ENCODE measurements at places on chromosomes 16 and 17.

DNA sequence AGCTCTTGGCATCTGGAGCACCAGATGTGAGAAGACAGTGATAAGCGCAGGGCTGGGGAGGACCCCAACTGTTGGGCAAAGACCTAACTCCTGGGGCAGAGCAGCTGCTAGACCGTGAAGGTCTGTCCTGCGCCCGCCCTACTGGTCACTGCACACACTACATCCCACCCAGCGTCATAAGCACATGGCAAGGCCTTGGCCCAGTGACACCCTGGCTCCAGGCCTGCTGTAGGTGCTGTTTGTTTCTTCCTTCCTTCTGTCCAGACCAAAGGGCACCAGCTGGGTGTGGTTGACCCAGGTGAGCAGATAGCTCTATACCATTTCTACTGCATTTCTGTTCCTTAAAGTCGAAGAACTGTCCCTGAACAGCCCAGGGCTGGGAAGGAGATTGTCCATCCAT is 6.4 kb downstream of the TRPV3 start:
- DNase-seq: no peak

- peak; percentile 98 for DNase-seq
Observed at GRCh38 chr16:71540-72401, 660 bp downstream of the RHBDF1 start.

DNA sequence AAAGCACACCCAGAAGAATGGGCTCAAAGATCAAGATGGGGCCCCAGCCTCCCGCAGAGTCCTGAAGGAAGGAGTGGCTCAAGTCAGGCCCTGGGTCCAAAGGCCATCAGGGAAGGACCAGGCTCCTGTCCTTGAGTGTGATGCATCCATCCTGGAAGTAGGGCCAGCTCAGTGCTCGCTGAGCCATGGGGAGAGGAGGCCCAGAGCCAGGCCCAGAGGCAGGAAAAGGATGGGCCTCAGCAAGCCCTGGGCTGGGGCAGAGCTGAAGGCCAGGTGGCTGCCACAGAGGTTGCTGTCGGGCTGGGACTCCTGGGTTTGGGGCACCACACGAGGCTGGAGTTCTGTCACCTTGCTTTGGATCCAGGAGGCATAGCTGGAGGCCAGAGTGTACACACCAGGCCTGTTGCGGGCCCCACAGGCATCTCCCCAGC is 3.7 kb downstream of the PRSS8 start:
- no peak for DNase-seq

DNA sequence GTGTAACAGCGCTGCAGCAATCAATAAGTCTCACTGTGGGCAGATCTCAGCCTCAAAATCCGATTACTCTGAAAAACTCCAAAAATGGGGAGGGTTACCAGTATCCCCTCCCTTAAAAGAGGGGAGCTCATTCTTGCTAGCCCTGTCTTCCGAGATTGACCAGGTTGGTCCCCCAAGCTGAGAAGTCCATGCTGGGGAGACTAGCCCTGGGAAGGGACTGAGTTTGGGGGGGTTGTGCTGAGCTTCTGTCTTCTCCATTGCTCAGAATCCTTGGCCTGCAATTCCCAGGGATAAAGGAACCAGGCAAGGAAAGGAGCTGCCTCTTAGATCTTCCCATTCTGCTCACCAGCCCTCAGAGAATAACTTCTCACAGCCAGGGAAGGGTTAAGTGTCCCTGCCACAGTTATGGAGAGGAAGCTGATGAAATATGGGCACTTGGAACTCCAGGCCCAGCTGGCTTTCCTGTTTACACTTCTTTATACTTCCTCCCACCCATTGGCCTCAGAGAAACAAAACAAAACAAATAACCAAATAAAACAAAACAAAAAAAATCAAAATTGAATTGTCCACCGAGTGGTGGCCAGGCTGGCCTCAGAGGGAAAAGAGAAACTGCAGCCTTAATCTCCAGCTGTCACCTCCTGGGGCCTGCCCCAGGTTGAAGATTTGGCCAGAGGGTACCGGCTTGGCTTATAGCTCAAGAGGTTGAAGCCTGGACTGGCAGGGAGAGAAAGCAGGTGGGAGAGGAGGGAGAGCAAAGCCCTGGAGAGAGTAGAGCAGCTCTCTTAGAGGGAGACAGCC is 2.6 kb downstream of the HOXB3 start:
- DNase-seq: no peak

- no peak for DNase-seq
Observed at GRCh38 chr16:396199-396598, 800 bp upstream of the NME4 start.

GRCh38 chr17:43879723-43880419 is 27.5 kb downstream of the MPP2 start:
- no peak for DNase-seq

- no peak for DNase-seq
Observed at GRCh38 chr17:7854078-7854777, 638 bp upstream of the TMEM88 start.

DNA sequence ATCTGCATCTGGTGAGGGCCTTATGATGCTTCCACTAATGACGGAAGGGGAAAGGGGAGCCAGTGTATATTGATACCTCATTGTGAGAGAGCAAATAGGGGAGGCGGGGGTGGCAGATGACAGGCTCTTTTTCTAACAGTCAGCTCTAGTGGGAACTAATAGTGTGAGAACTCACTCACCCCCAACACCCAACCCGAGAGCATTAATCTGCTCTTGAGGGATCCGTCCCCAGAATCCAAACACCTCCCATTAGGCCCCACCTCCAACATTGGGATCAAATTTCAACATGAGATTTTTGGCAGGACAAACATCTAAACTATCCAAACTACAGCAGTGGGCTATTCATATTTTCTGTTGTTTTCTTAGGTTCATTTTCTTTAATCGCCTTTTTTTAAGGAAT is 54.4 kb downstream of the BPTF start:
- DNase-seq: peak; percentile 22

GRCh38 chr17:61662741-61663140 is 71.7 kb upstream of the NACA2 start:
- DNase-seq: no peak

GRCh38 chr16:48395375-48395774 is 10.2 kb upstream of the SIAH1 start:
- no peak for DNase-seq

- no peak for DNase-seq
Observed at GRCh38 chr16:65959983-65960382, 406.5 kb upstream of the CDH5 start.

GRCh38 chr16:25841761-25842160 is 150.0 kb downstream of the HS3ST4 start:
- DNase-seq: no peak

DNA sequence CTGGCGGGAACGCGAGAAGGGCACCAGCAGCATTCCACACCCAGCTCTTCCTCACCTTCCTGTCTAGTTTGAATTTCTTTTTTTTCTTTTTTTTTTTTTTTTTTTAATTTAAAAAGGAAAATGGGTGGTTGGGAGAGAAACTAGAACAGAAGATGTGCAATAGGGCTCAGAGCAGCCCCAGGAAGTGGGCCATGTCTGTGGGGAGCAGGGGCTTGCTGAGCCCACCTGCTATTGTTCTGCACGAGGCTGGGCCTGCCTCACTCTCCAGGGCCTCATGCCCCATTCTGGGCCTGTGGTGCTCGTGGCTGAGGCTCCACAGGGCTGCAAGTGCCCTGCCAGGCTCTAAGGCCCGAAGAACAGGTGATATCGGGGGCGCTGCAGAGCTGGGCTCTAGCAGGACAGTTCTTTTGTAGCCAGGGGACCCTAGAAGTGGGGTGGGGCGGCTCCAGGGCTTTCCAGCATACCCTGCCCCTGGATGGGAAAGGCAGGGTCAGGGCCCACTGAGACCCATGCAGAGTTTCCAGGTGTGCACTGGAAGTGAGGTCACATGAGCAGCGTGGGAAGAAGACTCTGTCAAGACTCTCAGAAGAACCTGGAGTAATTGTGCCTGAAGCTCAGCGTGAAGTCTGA is 12.4 kb downstream of the MRPL27 start:
- DNase-seq: no peak

DNA sequence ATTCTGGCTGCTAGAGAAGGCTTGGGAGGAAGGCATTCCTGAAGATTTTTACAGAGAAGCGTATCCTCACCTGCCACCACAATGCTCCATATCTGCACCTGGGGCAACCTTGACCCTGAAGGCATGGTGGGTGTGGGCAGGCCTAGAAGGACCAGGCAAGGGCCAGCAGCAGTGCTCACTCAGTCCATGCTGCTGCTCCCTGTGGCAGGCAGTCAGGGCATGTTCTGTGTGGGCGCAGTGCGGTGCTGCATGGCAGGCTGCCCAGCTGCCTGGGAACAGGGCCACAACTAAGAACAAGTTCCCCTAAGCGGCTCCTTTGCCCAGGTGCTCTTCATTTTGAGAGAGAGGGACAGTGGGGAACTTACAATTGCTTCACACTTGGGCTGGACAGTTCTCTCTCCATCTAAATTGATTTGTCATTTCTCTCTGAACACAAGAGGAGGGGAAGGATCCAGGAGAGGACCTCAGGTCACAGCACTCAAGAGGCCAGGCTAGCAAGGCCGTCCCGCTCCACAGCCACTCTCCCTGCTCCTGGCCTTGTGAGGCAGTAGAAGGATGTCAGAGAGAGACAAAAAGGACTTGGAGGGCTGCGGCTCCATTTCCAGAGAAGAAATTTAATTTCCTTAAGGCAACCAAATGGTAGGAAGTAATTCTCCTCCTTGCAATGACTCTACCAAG is 158.8 kb downstream of the AATF start:
- DNase-seq: peak; percentile 28

DNA sequence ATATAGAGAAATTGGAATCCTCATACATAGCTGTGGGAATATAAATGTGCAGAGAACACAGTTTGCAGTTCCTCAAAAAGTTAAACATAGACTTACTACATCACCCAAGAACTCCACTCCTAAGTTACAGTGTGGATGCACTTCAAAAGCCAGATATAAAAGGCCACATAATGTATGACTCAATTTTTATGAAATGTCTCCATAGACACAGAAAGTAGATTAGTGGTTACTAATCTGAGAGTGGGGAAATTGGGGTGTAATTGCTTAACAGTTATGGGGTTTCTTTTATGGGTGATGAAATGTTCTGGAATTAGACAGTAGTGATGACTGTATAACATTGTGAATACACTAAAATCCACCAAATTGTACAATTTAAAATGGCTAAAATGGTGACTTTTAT is 60.9 kb downstream of the CACNG1 start:
- DNase-seq: no peak

- no peak for DNase-seq
Observed at GRCh38 chr17:54494721-54495715, 405.6 kb upstream of the TOM1L1 start.

All from T47D (cell line).